ENCODE measurements at places on chromosomes 12 and 14.

GRCh38 chr14:67746927-67747326, 45.2 kb downstream of the RDH12 start:
- peak; percentile 73 for DNase-seq

DNA sequence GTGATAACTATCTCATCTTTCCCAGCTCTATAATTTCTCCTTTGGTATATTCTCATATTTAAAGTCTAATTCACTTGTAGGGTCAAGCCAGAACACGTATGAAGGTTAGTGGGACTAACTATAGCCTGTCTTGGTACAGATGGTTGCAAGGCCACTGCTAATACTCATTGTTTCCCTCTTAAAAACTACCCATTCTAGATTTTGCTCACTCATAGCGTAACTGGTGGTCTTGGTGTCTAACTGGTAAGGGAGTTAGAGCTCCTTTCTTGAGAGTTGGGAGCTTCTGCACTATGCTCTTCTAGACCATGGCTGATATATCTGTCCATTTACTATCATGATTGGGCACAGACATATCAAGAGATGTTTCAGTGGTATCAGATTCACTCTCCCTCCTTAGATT, 8.8 kb downstream of the MGP start:
- DNase-seq: no peak

DNA sequence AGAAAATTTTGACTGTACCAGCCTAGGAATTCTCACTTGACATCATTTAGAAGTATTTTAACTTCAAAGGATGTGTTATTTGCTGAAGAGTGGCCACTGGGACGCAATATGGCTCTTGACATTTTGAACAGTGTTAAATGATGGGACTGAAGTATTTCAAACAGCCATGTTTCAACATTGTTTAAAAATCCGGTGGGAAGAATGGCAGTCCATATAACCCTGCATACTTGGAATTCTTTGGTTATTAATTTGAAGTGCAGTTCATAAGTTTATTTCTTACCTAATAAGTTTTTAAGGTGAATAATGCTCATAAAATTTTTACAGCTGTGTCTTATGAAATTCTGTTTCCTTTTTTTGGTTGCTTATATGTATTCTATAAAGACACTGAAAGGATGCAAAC, 8.3 kb downstream of the TMTC2 start:
- no peak for DNase-seq

GRCh38 chr14:21704338-21704737, 30.7 kb upstream of the OR4E1 start:
- DNase-seq: no peak

DNA sequence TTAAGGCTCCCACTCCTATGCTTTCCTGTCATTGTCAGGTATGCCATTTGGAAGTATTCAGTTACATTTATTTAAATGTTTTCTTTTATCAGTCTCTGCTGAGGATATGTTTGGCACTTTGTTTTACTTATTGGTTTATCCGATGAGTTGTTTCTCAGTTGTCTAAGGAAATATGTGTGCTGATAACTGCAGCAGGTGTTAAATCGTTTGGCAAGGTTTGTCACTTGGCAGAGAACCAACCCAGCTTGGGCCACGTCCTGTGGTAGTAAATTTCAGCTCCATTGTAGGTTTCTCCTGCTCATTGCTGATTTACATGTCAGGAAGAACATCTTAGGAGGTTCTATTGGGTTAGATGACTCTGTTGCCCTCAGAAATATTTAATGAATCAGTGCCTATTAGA, 22.0 kb upstream of the MGST1 start:
- DNase-seq: no peak

DNA sequence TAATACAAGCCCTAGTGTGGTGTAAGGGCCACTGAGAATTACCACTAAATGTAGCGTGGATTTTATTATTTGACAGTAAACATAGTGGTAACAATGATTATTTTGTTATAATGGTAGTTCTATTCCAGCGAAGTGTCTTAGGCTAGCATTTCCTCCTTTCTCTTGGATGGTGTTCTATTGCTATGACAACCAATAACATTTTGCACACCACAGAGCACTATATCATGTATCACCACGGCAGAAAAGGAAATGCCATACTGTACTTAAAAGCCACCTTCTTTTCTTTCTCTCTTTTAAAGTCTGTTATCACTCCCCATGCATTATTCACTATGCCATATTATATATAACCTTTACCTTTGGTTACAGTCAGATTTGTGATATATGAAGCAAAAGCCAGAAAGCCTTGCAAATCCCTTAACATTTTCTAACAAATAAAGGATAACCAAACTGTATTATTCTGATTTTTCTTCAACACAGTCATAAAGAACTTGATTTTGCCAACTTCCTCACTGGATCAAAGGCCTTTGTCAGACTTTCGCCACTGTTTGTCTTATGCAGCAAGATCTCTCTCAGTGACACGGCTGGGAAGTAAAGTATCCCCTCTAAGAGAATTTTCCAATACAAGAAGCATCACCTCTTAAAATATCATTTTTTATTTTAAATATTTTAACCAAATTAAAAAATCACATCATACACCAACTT, 195.8 kb downstream of the FOXN3 start:
- DNase-seq: no peak

DNA sequence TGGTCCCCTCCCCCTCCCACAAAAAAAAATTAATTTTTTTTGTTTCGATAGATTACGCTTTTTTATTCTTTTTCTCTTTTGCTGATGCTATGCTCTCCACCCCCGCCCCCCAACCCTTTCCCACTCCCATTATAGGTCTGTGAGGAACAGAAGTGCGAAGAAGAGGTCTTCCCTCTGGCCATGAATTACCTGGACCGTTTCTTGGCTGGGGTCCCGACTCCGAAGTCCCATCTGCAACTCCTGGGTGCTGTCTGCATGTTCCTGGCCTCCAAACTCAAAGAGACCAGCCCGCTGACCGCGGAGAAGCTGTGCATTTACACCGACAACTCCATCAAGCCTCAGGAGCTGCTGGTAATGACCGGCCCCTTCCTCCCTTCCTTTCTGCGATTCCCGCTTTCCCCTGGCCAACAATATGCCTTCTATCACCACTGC, 2.3 kb downstream of the CCND2 start:
- DNase-seq: no peak

DNA sequence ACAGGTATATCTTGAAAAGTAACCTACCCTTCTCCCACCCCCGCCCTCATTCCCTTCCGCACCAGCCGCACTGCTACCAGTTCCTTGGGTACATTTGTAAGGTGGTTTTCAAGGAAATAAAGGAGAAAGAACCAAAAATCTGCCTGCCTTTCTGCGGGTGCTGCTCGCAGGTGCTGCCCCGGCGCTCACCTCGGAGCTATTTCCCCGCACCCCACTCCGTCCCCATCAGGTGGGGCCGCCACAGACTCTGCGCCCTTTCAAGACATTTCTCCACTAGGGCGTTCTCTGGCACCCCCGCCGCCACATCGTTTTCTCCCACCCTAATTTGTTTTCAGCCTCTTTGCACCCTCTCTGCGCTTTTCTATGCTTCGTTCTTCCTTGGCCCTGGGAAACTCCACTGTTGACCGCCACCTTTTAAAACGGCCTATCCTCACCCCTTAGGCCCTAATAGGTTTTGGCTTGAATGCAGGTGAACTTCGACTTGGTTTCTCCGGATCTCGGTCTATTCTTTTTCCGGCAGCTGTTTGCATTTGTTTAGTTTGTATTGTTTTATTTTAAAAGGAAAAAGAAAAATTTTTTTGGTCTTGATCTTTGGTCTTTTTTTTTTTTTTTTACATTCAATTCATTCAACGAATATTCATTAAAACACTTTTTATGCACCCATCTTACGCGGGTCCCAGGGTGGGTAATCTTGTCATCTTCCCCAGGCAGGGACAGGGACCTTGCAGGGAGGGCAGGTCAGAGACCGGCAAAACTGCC, 3.0 kb downstream of the VSX2 start:
- DNase-seq: no peak

GRCh38 chr14:67703997-67704396, 2.3 kb downstream of the RDH12 start:
- DNase-seq: no peak

DNA sequence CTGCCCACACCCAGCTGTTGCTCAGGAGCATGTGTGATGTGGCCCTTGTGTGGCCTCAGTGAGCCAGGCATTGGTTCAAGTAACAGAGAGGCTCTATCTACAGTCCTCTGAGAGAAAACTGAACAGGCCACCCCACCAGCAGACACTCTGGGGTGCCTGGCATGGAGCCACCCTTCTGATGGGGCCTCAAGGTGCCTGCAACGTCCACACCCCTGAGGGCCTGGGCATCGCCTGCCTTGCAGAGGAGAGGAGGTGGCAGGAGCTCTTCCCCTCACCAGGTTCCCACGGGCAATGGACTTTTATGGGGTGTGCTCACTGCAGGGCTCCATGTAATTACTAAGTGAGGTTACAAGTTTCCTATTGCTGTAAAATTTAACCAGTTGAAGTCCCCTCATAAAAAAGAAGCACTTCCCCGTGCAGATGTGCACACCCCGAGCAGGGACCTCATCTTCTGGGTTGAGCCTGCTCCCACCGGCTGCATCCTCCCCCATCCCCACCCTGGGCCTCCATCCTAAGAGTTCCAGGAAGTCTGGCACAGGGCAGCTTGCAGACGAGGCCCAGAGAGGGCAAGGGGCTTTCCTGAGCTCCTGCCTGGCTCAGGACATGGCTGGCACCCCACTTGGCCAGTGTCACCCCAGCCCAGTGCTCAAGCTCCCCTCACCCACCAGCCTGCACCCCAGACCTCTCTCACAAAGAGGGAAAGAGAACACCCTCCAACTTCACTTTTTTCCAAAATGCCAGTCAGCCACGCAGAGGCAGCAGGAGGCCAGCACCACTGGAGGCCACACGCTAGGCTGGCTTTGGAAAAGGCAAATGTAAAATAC, 270.4 kb upstream of the RTL1 start:
- DNase-seq: peak; percentile 6

GRCh38 chr12:46970636-46971035, 108.8 kb upstream of the PCED1B start:
- no peak for DNase-seq

Data from GM10248 (cell line).